ENCODE measurements at places on chromosomes 6 and 20. TPM values are rescaled to one million over a fixed set of nuclear protein-coding genes. Genes with fewer than 3 reads are reported as not detected.

ZC2HC1B gene
- not detected for total RNA-seq

AIF1 gene
- total RNA-seq: 157 TPM

SPATS1 gene
- not detected for total RNA-seq

GNAS-AS1 gene
- 1.0 TPM for total RNA-seq

APOM gene
- total RNA-seq: 5.7 TPM

SLC13A3 gene
- total RNA-seq: not detected

FLOT1 gene
- 107 TPM for total RNA-seq

C20orf202 gene
- total RNA-seq: not detected

DNA sequence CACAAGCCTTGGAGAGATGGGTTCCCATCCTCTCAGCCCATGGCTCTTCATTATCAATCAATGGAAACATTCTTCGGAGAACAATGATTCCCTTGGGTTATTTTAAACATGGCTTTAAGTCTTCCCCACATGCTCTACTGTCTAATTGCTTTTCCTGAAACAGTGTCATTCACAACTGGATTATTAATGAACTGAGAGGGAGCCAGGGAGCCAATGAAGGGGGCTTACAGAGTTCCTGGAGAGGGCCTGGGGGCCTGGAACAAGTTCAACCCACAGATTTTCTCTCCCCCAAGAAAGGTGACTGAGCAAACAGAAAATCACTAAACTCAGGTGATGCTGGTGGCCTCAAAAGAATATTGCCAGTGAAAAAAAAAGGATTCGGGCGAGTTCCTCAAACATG, 1.3 kb upstream of the PPP1R16B start:
- no peak for DNase-seq

DNA sequence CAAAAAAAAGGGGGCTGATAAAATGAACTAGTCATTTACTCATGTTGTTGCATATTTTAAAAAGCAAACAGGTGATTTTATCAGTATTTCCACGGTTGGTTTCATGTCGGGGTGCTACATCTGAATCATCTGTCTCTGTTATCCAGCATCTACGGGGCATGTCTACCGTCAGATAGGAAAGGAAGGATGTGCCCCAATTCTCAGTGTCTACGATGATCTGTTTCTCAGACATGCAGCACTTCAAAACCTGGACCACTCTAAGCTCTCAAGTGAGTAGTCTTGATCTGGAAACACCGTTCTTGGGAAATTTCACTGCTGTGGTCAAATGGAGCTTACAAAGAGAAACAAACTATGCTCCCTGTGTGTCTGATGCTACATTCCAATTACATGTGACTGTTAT, 240.3 kb upstream of the TAB2 start:
- DNase-seq: no peak

DNA sequence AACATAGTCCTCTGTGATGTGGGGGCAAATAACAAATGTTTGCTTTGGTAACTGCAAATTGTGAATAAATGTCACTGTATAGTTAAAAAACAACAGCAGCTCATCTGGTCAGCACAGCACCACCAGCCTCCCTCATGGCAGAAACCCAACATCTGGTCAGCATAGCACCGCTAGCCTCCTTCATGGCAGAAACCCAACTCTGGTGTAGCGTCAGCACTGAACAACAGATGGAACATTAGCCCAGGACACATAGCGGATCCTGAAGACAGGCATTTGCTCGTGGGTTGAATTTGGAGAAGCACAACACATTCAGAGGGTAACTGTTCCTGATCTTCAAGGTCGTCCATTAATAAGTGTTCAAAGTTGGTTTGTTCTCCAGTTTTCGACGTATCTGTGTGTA, 265.9 kb downstream of the DLL1 start:
- DNase-seq: no peak

- DNase-seq: peak; percentile 57
Observed at GRCh38 chr6:14108571-14109410, 8.8 kb upstream of the CD83 start.

DNA sequence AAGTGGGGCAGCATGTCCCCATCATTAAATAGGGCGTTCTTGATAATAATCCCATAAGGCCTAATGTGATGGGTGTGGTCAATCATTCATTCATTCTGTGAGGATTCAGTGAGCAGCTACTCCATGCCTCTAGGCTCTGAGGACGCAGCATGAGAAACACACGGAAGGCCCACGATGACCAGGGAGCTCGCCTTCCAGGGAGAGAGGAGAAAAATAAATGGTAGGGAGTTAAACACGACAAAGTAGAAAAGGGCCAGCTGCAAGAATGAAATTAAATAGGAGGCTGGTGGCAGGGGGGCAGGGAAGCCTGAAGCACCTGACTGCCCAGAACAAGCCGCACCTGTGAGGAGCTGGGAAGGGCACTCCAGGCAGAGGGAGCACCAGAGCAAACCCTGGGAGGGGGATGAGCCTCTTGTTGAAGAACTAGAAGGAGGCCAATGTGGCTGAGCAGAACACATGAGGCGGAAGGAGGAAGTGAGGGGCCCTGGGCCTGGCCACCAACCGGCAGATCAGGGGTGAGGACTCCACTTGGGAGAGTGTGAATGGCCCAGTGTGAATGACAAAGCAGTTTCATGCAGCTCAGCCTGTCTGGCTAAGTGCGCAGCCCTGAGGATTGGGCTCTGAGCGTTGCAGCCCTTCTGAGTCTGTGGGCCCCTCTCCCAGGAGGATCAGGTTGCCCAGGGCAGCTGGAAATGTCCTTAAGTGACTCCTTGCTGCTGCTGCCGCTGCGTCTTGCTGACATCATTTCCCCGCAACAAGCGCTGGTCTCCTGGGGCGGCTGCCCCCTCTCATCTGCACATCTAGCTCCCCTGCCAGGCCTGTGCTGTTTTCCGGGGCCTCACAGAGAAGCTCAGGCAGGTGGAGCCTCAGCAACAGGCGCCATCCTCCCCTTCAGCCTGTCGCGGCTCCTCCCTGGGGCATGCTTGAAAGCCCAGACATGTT, 99.9 kb downstream of the CDH26 start:
- DNase-seq: peak; percentile 19

DNA sequence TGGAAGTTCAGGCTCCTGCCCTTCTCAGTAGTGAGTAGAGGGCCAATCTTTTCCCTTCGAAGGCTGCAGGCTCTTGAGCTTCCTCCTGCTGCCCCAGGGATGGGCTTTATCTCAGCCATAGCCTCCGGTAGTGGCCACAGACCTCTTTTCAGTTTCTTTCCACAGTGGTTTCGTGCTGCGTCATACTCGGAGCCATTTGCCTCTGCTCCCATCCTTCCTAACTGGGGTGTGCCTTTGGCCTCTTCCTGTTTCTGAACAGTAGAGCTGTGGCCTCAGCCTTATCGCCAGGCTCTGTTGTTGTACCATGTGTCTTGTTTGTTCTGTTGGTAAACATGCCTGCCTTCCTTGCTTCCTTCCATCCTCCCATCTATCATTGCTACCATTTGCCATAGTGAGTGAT, 54.1 kb downstream of the TULP4 start:
- no peak for DNase-seq

- DNase-seq: peak; percentile 26
Observed at GRCh38 chr6:108260126-108260808, 573 bp downstream of the SNX3 start.

- no peak for DNase-seq
Observed at GRCh38 chr6:145656128-145656527, 79.2 kb downstream of the EPM2A start.

GRCh38 chr20:13200767-13201500, 20.1 kb upstream of the ISM1 start:
- DNase-seq: no peak

GRCh38 chr6:33721508-33721907, 10.0 kb upstream of the UQCC2 start:
- no peak for DNase-seq

DNA sequence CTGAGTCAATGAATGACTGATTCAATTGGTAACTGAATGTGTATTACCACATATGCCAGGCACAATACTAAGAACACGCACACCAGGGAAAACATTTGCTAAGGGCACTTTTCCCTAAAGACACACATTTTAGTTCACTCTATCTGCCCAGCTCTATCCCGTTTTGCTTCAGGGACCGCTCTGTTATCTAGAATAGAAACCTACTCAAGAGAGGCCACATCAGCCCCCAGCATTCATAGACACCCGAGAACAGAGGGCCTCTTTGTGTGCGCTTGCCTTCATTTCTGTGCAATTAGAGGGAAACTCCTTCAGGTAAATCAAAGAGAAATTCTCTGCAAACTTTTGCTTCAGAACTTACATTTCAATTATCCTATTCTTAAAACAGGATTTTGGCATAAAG, 50.3 kb downstream of the DZANK1 start:
- no peak for DNase-seq

DNA sequence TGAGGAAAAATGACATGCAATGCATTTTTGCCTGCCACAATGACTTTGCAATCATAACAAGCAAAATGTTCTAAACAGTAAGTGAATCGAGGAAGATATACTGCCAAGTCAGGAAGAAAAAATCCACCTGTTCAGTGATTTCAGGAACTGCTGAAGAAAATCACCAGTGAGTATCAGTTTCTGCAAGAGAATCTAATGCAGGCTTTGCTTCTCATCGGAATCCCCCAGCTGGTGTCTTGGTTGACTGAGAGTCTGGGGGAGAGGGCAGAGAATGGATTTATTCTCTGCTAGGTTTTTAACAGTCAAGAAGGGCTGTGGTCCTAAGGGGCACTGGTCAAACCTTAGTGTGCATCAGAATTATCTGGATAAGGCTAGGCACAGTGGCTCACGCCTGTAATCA, 363.4 kb downstream of the CDH26 start:
- DNase-seq: no peak

GRCh38 chr6:29666826-29667130, 9.9 kb downstream of the MOG start:
- DNase-seq: no peak

DNA sequence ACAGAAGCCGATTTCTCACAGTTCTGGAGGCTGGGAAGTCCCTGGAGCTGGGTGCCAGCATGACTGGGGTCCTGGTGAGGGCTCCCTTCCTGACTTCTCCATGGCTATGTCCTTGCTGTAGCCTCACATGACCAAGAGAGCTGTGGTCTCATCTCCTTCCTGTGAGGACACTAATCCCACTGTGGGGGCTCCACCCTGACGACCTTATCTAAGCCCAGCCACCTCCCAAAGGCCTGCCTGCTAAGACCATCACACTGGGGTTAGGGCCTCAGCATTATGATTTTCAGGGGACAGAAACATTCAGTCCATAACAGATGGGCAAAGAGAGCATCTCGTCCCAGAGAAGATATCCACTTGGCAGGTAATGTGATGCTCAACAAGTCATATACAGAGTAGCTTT, 16.8 kb downstream of the RPP40 start:
- DNase-seq: no peak

- no peak for DNase-seq
Observed at GRCh38 chr20:51496964-51497363, 45.6 kb downstream of the NFATC2 start.

DNA sequence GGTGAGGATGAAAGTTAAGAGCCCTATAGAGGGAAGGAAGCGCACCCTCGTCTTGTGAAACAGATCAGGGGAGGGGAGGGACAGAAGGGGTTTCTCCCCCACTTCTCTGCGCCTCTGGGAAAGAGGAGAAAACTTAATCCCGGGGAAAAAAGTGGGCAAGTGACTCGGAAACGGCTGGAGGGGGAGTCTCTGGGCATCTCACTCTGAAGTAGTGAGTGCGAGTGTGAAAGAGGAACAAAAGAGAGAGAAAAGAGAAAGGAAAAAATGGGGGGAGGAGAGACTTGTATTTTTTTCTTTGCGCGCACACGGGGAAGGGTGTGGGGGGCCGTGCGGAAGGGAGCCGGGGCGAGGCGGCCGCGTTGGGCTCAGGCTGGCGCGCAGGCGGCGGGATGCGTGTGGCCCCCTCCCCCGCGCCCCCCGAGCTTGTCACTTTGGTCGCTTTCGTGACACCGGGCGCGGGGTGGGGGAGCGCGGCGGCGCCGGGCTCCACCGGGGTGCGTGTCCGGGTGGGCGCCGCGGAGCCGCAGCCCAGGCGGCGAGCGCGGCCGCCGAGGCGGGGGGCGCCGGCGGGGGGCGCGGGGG, 454 bp downstream of the L3MBTL3 start:
- DNase-seq: peak; percentile 44

GRCh38 chr20:20699917-20700316, 12.5 kb downstream of the RALGAPA2 start:
- no peak for DNase-seq

GRCh38 chr6:125197795-125198269, 44.3 kb downstream of the TPD52L1 start:
- no peak for DNase-seq

DNA sequence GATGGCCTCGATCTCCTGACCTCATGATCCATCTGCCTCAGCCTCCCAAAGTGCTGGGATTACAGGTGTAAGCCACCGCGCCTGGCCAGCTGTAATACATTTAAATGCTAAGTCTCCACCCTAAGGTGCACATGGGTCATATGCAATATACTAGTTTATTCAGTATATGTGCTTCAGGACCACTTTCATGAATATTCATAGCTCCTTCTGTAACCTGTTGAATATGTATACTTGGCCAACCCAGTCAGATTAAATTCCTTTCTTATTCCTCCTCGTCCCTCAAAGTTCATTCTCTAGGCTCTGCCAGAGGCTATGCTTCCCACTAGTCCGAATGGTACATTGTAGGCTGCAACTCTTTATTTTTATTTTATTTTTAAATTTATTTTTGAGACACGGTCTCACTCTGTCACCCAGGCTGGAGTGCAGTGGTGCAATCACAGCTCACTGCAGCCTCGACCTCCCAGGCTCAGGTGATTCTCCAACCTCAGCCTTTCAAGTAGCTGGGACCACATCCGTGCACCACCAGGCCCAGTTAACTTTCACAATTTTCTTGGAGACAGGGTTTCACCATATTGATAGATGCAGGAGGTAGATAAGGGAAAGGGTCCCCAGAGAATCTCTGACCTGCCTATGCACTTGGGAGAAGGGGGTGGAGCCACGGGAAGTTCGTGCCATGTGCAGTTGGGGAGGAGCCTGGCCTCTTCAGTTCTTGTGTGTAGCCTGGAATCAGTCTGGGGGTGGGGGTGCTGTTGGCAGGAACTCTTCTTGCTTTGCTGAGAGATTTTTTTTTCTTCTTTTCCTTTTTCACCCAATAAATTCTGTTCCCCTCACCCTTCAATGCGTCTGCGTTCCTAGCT, 41.3 kb upstream of the DDR1 start:
- no peak for DNase-seq
